Posterior vena cava (tissue), 2 donors: ENCODE measurements at places on chromosomes 2 and 18. TPM values are rescaled to one million over a fixed set of nuclear protein-coding genes. Genes with fewer than 3 reads are reported as not detected.

DNA sequence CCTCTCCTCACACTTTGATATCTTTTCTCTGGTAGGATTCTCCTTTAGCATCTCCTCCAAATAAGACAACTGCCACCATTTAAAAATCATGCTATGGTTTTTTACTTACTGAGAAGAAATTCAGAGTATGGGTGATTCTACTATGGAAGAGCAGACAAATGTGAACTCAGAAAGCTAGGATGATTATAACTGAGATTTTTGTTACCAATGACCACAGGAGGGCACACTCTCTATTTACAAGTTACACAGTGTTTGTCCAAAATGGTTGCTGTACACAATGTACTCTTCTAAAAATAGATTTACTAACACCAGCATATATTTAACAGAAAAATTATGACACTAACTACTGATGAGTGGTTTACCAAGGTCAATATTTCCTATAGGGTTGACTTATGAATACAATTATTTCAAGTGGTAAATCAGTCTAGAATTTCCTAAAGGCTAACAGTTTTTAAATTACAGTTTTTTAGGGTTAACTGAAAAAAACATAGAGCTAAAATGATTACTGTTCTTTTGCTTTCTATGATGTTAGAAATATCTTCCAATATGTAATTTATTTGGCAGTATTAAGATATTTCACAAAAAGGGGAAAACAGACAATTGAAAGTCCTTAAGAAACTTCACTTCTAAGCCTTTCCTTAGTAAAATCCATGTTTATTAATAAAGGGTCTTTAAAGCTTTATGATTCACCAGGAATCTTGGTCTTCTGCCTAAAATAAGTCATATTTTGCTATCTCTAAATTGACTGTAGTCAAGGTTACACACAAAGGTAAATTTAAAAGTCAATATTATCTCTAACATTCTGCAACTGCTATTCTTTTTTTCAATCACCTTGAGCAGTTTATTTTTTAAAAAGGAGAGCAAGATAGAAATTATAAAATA lies 57.2 kb downstream of the MAP4K3 start:
- no peak for DNase-seq

DNA sequence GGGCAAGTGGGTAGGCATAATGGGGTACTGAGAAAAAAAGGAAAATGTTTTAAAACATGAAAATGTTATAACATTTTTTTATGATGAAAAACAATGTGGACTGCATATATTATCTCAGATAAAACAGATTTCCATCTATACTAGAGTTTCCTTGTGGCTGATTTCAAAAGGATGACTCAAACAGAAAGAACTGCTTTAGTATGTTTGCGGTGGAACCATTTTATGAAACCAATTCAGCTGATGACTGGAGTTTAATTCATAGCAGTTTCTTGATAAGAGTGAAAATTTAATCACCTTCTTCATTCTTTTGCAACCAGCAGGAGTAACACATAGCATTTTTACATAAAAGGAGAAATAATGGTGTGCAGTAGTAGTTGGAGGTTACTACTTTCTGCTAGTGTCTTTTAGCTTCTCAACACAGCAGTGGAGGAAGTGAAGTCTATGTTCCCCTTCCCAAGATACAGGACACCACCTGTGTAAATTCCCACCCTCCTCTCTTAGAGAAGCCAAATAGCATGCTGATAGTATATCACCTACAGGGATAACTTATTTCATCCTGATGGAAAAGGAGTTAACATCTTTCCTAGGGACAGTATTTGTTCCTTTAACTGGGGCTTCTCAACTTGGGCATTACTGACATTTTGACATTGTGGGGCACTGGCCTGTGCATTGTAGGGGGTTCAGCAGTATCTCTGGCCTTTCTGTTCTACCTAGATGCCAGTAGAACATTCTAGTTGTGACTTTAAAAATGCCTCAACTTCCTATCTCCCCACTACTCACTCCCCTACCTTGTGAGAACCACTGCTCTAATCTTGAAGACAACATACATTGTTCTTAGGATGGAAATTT lies 29.9 kb downstream of the PELI1 start:
- DNase-seq, result no peak

GRCh38 chr2:100621371-100621951 lies 58.7 kb downstream of the PDCL3 start:
- peak; percentile 32 for DNase-seq

DNA sequence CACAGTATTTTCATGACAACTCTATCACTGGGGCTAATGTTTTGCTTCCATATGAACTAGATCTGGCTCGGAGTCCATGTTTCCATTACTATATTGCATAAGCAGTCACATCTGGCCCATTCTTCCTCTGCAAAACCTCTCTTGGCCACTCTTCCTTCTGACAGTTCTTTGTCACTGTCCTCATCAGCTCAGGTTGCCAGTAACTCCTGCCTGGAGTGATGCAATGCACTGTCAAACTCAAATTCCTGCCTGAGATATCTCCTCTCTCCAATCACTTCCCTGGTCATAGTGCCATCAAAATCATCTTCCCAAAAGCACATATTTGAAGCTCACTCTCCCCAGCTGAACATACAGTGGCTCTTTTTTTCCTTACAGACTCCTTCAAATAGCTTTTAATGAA lies 66.1 kb downstream of the COLEC12 start:
- no peak for DNase-seq

DNA sequence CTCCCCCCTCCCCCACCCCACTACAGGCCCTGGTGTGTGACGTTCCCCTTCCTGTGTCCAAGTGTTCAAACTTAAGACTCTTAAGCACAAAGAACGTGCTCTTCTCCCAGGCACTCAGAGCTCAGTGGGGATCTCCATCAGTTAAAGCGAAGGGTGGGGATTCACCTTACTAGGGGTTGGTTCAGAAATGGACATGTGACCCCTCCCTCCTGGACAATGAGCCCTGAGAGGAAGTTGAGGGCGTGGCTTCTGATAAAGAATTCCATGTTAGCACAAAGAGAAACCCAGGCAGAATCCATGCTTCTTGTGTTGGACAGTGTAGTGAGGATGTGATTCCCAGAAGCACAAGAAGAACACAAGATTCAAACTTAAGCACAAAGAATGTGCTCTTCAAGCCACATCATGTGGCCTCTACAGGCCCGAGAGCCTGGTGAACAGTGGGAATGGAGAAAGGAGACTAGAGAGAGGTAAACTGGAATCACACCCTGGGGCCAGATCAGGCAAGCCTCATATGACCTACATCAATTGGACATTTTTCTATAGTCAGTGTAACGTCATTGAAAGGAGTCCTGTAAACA lies 78.1 kb upstream of the TTC39C start:
- no peak for DNase-seq

- no peak for DNase-seq
Observed at GRCh38 chr2:224563537-224563936, 21.6 kb downstream of the CUL3 start.

DNA sequence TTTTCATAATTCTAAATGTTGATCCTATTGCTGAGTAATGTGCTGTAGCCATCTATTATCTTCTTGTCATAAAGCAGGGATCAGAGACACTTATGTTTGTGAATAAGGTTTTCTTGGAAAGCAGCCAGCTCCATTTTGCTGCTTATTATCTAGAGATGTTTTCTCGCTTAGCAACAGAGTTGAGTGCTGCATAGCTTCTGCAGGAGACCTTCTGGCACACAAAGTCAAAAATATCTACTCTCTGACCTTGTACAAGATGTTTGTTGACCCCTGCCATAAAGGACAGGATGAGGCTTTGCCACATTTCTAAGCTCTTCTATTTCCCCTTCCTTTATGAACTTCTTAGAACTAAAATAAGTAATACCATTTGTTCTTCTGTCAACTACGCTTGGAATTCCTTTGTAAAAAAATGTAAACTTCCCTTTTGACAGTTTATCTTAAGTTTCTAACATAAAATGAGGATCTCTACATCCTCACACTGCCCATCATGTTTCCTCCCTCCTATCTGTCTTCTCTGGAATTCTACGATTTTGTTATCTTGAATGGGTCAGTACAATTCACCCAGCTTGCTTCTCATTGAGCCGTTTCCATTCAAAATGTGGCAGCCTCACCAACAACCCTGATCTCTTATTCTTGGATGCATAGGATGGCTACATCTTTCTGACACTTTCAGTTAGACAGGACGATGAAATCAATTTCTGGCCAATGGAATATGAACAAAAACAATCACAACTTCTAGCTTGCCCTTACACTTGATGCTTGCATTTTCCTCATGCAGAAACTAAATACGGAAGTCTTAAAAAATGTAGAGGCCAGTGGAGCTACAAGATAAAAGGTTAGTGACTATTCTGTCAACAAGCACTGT lies 1377.0 kb downstream of the SUCLG1 start:
- no peak for DNase-seq

GRCh38 chr2:206328974-206329373 lies 54.5 kb downstream of the ZDBF2 start:
- DNase-seq, result no peak

Gene TIMM21
- total RNA-seq, result 31.3 TPM
